ENCODE measurements at places on chromosomes 1 and 21.

GRCh38 chr1:223038288-223039006, 104.6 kb downstream of the TLR5 start:
- DNase-seq, result no peak

GRCh38 chr1:165387961-165388360, 31.4 kb upstream of the LMX1A start:
- DNase-seq, result no peak

DNA sequence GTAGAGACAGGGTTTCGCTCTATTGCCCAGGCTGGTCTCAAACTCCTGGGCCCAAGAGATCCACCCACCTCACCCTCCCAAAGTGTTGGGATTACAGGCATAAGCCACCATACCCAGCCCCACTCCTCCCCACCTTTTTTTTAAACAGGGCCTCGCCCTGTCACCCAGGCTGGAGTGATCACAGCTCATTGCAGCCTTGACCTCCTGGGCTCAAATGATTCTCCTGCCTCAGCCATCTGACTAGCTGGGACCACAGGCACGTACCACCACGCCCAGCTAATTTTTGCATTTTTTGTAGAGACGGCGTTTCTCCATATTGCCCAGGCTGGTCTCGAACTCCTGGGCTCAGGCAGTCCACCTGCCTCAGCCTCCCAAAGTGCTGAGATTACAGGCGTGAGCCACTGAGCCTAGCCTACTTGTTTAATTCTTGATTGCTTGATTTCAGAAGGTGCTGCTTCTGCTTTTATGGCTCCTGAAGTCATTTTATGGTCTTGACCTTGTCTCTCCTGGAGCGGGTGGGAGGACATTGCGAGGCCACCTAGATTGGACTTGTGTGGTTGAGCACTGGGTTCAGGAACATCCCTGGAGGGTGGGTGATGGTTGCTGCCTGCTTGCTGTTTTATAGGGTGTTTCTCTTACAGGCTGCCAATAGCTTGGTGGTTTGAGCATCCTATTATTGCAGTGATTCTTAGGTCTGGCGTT, 81.9 kb downstream of the GALNT2 start:
- no peak for DNase-seq

DNA sequence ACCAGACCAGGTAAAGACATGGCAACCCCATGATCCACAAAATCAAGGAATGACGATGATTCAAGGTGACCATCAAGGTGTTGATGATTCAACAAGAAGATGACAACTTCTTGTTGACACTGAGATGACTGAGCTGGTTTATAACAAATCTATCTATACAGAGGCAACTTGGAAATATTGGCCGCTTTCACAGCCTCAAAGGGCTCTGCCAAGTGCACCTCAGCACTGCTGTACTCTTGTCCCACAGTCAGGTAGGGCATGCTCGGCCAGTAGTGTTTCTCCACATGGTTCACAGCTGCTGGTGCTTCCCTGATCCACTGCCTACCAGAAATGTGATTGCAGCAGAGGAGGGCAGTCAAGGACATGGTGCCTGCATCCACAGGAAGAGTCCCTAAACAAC, 125.2 kb upstream of the SYT6 start:
- no peak for DNase-seq

DNA sequence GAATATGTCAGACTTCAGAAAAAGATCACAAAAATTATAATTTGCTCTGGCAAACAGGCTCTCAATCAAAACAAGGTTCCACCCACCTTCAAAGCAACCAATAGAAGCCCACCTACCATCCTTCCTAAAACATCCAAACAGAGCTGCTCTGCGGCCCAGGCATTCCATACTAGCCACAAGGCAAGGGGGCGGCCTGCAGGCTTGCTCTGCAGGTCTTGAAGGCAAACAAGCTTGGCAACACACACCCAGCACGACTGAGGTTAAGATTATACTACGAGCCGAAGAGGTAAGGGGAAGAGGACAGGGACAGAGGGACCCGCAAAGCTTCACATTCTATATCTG, 207.3 kb downstream of the SLC45A1 start:
- DNase-seq, result peak; percentile 62

DNA sequence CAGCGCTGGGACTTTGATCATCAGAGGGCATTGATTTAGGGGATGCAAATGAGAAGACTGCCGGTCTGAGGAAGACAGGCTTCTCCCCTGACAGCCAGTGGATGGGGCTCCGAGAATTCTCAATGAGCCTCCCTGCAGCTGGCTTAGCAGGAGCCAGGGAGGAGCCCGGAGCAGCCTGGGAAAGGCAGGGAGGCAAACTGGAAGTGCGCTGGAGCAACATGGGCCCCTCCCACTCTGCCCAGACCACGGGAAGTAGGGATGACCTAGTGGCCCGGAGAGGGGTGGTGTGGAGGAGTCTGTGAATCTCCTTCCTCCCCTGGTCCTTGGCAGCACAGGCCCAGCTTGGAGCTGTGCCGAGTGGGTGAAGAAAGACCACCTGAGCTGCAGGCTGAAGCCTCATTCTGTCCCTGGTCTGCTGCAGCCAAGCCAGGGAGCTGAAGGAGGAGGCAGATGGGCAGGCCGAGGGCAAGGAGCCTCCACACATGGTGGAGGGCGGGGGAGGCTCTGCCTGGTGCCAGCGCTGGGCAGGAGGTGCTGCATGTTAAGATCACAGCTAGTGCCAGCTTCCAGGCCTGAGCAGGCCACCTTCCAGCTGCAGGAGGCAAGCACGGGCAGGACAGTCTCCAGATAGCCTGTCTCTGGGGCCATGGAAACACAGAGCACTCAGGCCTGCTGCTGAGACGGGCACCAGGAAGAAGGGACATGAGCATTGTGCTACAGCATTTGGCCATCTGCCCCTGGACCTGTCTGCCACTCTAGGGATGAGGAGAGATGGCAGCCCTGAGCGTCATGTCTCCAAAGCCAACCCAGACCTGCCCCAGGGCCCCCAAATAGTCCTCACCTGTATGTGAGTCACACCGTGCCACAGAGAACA, 12.2 kb upstream of the CLSTN1 start:
- peak; percentile 55 for DNase-seq

DNA sequence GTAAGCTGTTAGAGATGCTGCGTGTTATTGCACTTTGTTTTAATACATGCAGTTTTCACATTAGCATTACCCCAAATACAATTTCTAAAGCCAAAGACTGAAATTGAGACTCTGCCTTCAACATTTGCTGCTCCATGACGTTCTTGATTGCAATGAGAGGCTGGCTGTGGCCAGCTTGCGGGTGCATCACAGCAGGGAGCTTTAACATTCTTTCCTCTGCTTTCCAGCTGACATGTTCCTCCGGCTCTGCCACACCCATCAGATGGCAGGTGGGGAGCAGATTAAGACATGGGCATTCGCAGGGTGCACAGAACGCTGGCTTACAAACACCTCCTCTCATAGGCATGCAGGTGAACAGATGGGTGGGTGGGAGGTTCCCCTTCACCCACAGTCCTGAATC, 314.1 kb downstream of the DISC1 start:
- DNase-seq, result no peak

- peak; percentile 67 for DNase-seq
These were observed 519 bp downstream of the ZNF496 start for GRCh38 chr1:247331172-247331524.

DNA sequence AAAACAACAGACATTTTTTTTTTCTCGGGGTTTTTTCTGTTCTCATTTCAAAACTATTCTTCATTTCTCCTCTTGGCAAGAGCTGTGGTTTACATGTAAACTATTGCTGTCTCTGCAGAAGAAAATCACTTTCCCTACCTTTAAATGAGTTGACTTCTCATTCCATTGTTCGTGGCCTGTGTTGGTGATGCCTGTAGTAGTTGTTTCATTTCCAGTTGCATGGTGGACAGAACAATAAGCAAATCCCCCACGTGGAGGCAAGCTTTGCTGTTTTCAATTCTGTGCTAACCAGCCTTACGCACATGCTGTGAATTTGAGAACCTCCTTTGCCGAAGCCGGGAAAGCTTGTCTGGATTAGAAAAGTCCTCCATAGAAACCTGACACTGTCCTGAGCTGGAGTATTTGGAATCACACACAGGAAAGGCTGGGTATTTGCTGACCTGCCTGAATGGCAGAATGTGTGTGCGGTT, 26.2 kb upstream of the MAP3K7CL start:
- DNase-seq, result no peak

DNA sequence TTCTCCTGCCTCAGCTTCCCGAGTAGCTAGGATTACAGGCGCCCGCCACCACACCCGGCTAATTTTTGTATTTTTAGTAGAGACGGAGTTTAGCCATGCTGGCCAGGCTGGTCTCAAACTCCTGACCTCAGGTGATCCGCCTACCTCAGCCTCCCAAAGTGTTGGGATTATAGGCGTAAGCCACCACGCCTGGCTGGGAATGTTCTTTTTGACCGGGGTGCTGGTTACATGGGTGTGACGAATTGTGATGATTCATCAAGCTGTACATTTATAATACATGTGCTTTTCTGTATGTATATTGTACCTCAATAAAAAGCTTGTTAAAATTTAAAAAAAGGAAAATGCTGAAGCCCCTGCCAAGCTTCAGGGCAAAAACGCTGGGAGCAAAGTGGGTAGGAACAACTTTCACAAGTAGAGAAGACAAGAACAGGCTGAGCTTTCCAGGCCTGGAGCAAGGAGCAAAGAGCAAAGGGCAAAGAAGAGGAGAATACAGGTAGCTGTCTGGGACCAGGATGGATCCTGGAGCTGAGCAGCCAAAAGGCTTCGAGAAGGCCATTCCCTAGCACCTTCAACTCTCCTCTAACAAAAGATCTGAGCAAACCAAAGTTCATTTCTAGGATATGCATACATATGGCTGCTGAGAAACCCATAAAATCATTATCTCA, 20.5 kb upstream of the YRDC start:
- DNase-seq, result no peak

- DNase-seq, result no peak
These were observed 2.0 kb upstream of the TAGLN2 start for GRCh38 chr1:159927211-159927848.

- DNase-seq, result no peak
These were observed 281.5 kb upstream of the VAMP3 start for GRCh38 chr1:7489586-7489985.

GRCh38 chr21:35882791-35883240, 177.5 kb downstream of the SETD4 start:
- peak; percentile 41 for DNase-seq

DNA sequence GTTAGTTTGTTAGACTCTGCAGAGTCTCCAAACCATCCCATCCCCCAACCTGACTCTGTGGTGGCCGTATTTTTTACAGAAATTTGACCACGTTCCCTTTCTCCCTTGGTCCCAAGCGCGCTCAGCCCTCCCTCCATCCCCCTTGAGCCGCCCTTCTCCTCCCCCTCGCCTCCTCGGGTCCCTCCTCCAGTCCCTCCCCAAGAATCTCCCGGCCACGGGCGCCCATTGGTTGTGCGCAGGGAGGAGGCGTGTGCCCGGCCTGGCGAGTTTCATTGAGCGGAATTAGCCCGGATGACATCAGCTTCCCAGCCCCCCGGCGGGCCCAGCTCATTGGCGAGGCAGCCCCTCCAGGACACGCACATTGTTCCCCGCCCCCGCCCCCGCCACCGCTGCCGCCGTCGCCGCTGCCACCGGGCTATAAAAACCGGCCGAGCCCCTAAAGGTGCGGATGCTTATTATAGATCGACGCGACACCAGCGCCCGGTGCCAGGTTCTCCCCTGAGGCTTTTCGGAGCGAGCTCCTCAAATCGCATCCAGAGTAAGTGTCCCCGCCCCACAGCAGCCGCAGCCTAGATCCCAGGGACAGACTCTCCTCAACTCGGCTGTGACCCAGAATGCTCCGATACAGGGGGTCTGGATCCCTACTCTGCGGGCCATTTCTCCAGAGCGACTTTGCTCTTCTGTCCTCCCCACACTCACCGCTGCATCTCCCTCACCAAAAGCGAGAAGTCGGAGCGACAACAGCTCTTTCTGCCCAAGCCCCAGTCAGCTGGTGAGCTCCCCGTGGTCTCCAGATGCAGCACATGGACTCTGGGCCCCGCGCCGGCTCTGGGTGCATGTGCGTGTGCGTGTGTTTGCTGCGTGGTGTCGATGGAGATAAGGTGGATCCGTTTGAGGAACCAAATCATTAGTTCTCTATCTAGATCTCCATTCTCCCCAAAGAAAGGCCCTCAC, at the start of gene OLIG2:
TSS of gene OLIG2 (plus strand) at position 447 of the 954 bp plus-strand sequence. CDS start 928 bp downstream, outside the sequence.
- no peak for DNase-seq

DNA sequence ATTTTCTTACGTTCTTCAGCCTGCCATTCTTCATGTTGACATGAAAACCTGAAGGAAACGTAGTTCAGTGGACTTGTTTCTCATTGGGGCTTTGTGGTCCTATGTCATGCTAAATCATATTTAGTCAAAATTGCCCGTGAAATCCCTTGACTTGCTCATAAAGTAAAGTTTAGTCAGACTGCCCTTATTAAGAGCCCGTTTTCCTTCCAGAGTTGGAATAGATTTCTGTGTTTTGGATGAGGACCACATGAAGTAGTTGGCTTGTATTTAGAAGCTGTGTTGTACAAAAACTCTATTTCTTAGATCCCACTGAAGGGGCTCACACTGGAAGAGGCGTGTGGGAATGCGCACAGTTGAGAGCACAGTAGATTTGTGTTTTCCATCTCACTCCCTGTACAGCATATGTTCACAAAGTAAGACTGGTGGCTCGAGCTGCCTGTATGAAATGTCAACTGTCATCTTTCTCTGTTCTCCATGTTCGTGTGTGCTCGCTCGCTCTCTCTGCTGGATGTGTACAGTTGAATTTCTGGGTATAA, 42.4 kb downstream of the CAMTA1 start:
- no peak for DNase-seq
